ENCODE measurements at places on chromosomes 4 and X.

DNA sequence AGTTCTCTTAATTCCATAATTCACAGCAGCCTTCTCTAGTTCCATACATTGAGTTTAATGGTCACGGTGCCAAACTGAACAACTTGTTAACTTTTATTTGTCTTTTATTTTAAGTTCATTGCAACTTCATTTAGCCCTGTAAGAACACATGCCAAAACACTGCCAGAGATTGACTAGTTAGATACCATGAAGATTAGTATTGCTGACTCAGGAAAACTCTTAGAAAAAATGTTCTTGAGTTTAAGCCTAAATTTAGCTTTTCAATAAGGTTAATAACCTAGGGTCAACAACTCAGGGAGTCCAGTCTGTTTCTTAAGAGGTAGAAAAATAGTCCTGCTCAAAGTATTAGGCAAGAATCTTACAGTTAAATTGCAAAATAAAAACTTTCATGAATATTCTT, 25.7 kb downstream of the SPANXN2 start:
- no peak for DNase-seq

DNA sequence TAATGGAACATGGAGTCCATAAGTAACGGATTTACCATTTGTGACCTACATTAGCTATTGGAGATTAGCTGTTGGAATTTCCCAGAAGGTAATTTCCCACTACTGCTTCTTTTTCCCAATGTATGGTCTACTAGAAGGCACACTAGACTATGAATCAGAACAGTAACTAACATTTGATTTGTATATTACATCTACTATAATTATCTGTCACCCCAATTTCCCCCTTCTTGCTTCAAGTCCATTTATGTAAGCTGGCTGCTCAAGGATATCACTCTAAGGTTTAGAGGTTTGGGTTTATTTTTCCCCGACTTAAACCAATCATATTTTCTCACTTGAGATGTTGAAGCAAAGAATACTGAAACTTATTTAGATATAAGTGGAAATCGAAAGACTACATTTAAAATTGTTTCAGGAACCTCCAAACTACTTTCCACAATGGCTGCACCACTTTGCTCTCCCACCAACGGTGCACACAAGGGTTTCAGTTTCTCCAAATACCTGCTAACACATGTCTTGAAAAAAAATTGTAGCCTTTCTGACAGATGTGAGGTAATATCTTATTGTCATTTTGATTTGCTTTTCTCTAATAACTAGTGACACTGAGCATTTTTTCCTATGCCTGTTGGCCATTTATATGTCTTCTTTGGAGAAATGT, 33.3 kb upstream of the H2AZ1 start:
- DNase-seq = no peak

GRCh38 chr4:11021333-11021732, 336.8 kb upstream of the CLNK start:
- DNase-seq = peak; percentile 22

GRCh38 chrX:46573892-46574773, 568 bp downstream of the CHST7 start:
- DNase-seq = peak; percentile 47

DNA sequence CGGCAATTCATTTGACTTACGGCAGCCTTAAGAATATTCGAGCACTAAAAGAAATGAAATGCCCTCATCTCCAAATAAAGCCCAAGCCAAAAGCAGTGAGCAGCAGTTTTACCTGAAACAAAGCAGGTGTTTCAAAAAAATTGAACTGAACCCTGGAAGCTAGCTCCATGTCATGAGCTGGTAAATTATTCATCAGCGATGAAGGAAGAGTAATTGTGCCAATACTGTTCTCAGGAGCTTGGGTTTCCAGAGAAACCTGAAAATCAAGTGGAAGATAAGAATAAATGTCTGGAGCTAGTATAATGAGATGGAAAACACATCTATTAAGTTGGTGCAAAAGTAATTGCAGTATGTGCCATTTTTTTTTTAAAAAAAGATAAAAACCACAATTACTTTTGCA, 24.0 kb upstream of the PHKA2 start:
- DNase-seq = no peak

DNA sequence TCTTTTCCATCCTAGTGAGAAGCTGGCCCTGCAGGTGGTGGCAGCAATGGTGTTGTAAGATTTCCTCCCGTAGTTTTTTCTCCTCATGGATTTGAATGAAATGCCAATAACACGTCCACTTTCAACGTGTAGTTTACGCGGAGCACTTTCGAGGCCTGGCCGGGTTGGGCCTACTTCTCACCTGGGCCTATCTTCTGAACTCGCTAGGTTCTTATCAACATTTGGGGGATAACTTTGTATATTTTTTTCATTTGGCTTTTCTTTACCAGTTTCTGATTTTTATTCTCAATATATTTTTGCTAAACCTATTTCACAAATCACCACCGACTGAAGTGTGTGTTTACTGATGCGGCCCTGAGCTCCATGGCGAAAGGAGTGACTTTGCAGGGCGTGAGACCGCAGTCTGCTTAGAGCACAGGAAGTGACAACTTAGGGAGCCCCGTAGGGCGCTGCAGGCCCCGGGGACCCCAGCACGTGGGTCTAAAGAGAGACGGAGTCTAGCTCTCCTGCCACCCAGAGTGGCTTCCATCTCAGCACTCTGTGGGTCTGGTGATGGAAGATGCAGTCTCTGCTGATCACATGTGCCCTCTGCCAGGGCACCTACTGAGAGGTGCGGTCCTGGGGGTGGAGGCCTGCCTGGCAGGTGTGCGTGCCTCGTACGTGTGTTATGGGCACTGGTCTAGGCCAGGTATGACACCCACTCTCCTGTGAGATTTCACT, 29.1 kb downstream of the NELFA start:
- no peak for DNase-seq

DNA sequence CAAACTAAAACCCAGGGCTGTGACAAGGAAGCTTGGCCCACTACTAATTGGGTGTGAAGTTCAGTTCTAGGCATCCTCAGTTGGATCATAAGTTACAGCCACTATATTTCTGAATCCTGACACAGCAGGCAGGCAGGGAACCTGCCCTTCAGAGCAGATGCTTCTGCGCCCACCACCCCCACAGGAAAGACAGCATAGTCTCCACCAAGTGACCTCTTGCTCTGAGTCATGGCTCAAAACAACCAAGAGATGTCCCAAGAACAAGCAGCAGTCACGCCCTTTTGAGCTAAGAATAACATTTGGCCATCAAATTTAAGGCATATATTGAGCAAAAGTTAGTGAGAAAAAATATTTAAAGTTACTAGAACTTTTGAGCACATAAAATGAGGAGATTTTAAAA, 170.7 kb upstream of the SMARCAD1 start:
- no peak for DNase-seq

DNA sequence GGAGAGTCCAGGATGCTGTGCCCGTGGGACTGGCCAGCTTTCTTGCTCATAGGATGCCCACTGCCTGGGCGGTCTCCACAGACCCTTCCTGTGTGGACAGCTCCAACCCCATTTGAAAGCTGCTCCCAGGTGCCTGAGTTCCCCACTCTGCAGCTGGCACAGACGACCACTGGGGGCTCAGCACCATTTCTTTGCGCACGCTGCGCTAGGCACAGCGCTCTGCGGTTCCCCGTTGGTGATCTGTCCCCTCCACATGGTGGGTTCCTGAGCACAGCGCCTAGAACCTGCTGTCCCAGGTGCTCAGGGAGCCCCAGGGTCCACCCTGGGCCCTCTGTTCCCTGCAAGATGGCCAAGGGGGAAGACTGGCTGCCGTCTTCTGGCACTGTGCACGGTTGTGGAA, 45.4 kb upstream of the AFAP1 start:
- no peak for DNase-seq

DNA sequence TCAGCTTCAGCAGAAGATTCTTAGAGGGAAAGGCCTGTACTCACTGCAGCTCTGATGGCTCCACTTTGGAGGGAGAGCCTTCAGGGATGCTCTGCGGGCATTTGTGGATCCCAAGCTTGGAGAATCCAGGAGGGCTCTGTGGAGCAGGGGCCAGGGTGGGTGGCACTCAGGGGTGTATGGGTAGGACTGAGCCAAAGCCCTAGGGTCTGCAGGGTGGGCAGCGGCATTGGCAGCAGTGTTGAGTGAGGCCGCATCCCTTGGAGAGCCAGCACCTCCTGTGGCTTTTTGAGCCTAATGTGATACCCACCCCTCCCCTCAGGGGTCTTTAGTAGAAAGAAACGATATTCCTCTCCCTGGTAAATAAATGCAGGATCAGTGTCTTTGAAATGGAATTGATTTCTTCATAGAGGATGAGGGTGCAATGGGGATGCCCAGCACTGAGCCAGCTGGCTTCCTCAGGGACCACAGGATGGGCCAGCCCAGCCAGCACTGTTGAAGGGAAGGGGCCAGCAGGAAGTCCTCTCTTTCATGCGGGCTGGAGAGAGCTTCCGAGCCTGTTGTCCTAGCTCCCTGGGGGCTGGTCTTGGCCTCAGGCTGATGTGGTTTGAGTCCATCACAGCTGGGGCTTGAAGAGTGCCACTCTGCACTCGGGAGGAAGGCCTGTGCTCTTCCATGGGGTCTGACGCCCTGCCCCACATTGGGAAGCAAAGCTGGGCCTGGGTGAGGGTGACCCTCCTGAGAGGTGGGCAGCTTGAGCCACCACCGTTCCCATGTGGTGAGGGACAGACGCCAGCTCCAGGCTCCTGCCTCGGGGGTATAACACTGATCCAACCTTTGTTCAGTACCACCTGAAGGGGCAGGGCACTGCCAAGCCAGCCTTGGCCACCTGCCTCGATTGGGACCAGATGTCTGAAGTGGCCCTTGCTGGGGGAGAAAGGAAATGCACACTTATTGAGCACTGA, 49.5 kb downstream of the PSAPL1 start:
- DNase-seq = peak; percentile 16

- DNase-seq = no peak
Measured at GRCh38 chr4:73258436-73258685, 237 bp downstream of the ANKRD17 start.

GRCh38 chr4:7107166-7107905, 39.5 kb upstream of the GRPEL1 start:
- no peak for DNase-seq

DNA sequence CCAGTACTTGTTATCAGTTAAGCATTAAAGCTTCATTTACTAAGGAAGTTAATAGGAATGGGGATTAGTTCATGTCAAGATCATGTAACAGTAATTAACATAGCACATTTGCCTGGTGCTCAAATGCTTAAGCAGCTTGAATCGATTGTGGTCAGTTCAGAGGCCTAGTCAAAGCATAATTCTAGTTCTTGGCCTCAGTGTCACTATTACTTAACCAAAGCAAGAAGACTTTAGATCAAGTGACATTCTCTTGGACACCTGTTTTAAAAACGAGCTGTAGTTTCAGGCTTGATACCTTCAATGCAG, 115.2 kb upstream of the BMPR1B start:
- no peak for DNase-seq

GRCh38 chr4:121701263-121701662, 4.5 kb upstream of the ANXA5 start:
- no peak for DNase-seq

DNA sequence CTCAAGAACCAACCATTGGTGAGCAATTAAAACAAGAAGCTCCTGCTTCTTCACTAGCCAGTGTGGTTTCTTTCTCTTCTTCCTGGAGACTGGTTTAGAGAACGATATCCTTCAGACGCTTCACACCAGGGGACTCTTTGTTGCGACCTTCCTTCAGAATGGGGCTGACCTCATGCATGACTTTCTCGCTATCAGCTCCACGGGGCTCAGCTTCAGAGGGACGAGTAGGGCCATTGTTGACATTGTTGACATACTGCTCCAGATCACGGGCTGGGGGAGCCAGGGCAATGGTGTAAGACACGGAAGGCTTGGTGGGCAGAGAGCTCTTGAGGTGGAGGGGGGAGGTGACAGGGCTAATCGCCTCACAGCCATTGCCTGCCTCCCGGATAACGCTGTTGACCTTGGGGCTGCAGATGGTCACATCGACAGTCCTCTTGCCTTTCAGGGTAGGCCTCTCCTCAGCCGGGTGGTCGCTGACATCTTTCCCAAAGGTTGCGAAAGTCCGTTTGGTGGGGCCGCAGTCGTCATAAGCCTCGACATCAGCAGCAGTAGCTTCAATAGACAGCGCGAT, 113.8 kb downstream of the PCDH19 start:
- DNase-seq = no peak

DNA sequence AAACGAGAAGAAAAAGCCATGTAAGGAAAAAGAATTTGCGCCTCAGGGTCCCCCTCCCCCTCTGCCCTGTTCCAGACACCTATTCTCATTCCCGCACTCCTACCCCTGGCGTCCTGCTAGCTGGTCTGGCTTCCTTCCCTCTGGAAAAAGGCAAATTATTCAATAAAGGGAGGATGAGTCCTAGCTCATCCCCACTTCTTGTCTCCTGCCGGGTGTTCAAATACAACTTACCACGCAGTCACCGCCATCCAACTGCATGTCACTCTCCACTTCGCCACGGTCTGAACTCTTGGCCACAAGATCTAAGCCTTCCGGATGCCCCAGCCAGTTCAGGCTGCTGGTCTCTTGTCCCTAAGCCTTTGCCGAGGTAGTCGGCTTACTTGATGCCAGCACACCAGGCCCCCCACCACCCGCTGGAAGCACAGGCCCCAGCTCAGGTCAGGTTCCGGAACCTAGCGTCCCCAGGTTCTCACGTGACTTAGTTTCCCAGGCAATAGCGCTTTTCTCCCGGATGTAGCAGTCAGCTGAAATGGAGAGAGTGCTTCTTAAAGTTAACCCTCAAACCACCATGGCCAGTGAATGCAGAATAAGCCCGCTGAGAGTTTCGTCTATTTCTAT, 209.6 kb upstream of the SPIN4 start:
- DNase-seq = peak; percentile 81

All from right hindlimb (tissue), 1 donor.